ENCODE measurements at places on chromosomes 12 and 14.

- DNase-seq, result no peak
Observed at GRCh38 chr14:59187118-59187517, 1.3 kb upstream of the DAAM1 start.

GRCh38 chr12:11780521-11781101, 131.1 kb downstream of the ETV6 start:
- no peak for DNase-seq

GRCh38 chr12:51428256-51428655, 3.6 kb downstream of the SLC4A8 start:
- peak; percentile 72 for DNase-seq

DNA sequence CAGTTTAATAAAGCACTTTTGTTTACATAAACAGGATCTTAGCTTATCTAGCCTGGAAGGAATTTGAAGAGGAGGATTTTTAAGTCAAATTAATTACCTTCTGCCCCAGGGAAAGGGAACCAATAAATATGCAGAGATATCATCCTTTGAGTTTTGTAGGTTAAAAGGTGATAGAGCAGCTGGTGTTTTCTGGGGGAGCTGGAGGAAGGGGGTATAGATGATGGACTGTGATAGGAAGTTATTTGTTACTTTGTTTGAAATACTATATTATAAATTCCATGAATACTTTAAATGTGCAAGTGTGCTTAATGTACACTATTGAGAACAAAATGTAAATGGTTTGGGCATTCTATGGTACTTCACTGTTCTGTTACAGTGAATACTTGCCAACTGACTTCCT, 55.2 kb downstream of the NPAS3 start:
- no peak for DNase-seq

GRCh38 chr12:6603095-6603567, 4.0 kb downstream of the CHD4 start:
- no peak for DNase-seq

GRCh38 chr14:52325126-52325525, 11.0 kb downstream of the PTGER2 start:
- no peak for DNase-seq

- DNase-seq, result peak; percentile 74
Observed at GRCh38 chr12:87848248-87848868, 180.8 kb downstream of the C12orf50 start.

- no peak for DNase-seq
Observed at GRCh38 chr12:10456856-10457255, 3.7 kb upstream of the KLRC1 start.

DNA sequence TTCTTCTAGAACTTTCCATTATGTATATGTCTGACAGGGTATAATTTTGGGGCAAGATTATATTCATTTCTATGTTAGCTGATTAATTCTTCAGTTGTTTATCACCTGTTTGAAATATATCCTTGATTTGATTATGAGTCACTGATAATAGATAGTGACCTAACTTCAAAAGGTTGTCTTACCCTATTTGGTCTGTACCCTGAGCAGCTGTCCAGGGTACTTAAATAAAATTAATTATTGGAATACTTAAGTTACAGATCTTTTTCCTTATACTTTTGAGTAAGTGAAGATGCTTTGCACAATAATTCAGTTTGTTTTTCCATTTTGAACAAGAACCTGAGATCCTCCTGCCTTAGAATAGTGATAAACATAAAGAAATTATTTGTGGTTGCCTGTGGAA, 13.2 kb upstream of the NPAS3 start:
- DNase-seq, result no peak

- DNase-seq, result no peak
Observed at GRCh38 chr12:109762071-109762672, 48.5 kb downstream of the FAM222A start.

- no peak for DNase-seq
Observed at GRCh38 chr12:48021485-48022179, 17.4 kb upstream of the COL2A1 start.

DNA sequence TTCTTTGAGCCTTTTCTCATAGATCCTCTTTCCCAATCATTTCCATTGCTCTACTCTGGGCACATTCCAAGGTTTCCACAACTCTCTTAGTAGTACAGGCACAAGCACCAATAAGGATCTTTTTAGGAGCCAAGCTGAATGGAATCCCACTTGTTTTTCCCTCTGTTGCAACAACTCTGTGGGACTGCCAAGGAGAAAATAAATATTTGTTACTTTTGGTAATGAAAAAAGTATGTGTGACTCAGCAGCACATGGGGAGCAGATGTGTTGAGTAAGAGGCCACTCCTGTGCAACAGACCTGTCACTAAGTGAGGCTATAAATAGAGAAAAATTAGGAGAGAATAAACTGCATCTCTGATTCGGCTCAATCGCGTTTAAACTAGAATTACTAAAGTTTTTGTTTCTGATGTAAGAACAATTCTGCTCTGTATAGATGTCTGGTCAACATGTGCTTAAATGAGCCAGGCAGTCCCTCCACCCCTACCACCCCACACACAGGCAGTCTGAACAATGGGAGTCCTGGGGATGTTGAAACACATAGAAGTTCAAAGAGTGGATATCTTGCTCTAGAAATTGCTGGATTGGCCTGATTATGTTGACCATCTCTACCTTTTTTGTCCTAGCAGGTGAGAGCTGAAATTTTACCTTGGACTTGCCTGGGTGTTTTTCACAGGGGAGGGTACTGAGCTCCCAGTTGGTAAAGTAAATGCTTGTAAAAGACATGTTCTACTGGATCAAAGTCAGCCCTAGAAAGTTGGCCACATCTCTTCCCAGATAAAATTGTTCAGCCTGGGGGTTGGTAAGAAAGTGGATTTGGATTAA, 244.3 kb upstream of the NOVA1 start:
- peak; percentile 92 for DNase-seq
